ENCODE measurements at places on chromosomes 3 and 15. TPM values are rescaled to one million over a fixed set of nuclear protein-coding genes. Genes with fewer than 3 reads are reported as not detected.

Gene SEMA5B
- total RNA-seq = not detected

GRCh38 chr3:125037498-125038150, 18.2 kb downstream of the HEG1 start:
- no peak for DNase-seq

DNA sequence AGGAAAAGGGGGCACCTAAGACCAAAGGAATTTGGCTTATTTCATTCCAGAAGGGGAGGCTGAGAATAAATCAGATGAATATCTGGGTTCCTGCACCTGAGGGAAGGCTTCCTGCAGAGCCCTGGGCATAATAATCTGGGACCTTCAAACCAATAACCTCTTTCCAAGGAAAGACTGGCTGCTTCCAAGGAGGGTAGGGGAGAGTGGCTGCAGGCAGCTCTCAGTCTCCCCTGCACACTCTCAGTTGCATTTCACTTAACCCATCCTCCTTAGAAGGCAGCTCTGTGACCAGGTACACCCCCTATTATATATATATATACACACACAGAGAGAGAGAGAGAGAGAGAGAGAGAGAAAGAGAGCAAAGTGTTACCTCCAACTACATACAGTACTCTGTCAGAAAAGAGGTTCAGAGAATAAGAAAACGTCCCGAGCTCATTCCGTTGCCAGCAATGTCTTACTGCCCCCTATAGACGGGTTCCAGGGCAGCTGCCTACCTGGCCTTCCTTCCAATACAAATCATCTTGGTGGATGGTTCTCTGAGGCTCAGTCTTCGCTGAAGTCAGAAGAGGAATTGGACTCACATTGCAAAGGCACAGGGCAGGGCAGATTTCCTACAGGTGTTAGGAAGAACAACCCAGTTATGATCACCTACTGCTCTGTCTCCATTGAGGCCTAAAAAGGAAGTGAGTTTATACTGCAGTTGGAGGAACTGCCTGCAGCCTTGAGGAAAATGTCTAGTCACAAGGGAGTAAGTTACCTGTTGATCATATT, 26.1 kb downstream of the CAPN3 start:
- no peak for DNase-seq

- DNase-seq = no peak
Observed at GRCh38 chr3:118466795-118467330, 567.8 kb downstream of the IGSF11 start.

DNA sequence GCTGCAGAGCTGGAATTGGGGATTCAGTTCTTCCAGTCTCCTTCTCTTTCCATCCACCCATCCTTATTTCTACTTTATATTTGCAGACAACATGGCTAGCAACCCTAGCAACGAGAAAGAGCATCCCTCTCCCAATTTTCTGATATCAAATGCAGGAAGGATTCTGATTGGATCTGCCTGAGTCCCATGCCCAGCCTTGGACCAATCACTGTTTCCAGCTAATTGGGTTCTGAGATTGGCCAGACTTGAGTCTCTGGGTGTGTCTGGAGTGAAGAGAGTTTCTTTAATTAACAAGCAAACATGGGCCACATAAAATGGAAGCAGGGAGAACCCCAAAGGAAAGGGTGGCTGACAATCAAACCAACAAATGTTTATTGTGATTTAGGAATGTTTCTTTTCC, 60.6 kb downstream of the TMEM39A start:
- DNase-seq = no peak

GRCh38 chr3:156535162-156535627, 19.7 kb downstream of the SSR3 start:
- DNase-seq = no peak

DNA sequence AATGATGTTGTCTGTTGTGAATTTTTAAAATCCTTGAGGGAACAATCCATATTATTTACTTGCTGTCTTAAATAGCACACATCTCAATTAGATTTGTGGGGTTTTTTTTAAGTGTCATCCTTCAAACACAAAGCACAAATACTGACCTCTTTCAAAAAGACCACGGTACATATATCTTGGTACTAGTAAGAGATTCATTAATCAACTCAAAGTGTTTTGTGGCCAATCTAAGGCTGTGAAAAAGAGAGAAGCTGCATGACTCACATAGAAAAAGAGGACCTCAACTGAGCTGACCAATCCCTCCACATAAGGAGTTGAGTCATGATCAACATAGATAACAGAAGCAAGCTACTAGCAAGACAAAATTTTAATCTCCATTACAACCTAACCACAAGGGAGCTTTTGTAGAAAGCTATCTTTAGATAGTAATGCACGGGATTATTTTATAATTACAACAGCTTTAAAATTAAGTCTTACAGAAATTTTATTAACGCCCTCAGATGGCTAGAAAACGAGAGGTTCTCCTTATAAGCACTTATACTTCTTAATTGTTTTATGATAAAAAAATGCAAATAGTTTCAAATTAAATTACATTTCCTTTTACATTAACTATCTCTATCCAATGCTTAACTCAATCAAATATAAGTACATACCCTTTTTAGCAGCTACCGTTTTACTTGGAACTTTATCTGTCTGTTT, 60.5 kb downstream of the TOP2B start:
- no peak for DNase-seq

Gene SOX14
- not detected for total RNA-seq

Gene OR5K2
- total RNA-seq = not detected

Gene C2CD4A
- not detected for total RNA-seq

DNA sequence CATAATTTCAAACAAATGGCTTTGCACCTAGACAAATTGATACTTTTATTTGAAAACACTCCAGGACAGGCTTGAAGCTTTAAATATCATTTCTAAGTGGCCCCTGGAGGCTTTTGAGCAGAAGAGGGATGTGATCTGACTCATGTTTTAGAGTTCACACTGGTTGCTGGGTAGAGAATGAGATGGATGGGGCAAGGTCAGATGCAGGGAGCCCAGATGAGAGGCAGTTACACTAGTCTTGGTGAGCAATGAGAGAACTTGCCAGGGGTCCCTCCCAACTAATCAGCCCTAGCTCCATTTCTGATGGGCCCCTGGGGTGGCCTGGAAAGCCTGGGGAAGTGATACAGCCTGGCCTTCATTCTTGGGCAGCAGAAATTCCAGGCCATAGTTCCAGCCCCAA, 190.4 kb downstream of the MEGF11 start:
- no peak for DNase-seq

DNA sequence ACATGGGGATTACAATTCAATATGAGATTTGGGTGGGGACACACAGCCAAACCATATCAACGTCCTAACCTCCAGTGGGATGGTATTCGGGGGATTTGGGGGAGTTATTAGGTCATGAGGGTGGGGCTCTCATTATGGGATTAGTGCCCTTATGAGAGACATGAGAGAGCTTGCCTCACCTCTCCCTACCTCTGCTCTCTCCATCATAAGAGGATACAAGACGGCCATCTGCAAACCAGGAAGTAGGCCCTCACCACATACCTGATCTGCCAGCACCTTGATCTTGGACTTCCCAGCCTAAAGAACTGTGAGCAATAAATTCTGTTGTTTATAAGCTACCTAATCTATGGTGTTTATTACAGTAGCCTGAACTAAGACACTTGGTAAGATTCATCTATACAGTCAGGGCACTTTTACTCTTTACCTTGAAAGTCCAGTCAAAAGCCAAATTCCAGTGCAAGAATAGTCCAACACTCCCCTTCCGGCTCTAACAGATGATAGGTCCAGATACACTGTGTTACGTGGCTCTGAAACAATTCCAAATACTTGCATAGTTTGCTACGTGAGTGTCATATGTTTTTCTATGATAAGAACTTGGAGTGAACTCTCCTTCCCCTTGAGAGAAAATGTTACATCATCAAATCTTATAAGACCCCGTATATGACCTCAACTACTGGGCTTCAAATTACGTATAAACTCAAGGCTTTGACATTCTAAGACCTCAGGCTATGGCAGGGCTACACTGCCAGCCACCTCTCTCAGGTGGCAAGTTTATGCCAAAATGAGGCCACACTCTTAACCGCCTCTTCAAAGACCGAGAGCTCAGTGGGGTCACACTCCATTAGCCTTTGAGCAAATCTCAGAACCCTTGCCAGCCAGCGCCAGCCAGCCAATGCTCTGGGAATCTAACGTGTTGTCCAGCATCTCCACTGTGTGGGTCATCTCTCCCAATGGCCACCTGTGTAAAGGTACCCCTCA, 129.9 kb downstream of the XXYLT1 start:
- DNase-seq = no peak

DNA sequence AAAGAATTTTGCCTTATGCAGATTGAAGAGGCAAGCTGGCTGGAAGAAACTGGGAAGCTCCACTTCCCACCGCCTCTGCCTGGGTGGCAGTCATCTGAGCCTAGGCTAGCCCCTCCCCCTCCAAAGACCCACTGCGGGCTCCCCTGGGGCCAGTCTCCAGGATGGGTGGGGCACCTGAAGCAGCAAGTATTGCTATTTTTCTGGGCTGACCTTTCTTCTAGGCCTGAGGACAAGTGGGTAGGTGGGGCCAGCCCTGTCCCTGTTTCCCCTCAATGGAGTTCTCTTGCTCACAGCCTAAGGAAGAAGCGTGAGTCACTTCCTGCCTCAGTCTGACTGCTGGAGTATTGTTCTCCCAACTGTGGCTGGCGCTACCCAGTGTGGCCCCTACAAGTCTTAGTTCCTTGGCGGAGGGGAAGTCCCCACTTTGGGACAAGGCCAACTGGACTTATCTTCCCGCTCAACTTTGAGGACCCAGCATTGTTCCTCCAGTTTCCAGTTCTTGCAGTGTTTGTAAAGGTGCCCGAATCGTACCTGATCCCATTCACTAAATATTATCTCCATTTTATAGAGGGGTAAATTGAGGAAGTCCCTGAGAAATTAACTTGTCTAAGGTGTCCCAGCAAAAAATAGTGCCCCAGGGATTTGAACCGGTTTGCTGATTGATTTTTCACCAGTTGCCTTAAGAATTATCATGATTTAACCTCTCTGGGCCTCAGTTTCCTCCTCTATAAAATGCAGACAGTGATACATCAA, 1.4 kb downstream of the FURIN start:
- no peak for DNase-seq

GRCh38 chr3:130342821-130343661, 2.4 kb upstream of the COL6A5 start:
- no peak for DNase-seq

GRCh38 chr3:184011230-184011876, 6.3 kb downstream of the ABCC5 start:
- no peak for DNase-seq

DNA sequence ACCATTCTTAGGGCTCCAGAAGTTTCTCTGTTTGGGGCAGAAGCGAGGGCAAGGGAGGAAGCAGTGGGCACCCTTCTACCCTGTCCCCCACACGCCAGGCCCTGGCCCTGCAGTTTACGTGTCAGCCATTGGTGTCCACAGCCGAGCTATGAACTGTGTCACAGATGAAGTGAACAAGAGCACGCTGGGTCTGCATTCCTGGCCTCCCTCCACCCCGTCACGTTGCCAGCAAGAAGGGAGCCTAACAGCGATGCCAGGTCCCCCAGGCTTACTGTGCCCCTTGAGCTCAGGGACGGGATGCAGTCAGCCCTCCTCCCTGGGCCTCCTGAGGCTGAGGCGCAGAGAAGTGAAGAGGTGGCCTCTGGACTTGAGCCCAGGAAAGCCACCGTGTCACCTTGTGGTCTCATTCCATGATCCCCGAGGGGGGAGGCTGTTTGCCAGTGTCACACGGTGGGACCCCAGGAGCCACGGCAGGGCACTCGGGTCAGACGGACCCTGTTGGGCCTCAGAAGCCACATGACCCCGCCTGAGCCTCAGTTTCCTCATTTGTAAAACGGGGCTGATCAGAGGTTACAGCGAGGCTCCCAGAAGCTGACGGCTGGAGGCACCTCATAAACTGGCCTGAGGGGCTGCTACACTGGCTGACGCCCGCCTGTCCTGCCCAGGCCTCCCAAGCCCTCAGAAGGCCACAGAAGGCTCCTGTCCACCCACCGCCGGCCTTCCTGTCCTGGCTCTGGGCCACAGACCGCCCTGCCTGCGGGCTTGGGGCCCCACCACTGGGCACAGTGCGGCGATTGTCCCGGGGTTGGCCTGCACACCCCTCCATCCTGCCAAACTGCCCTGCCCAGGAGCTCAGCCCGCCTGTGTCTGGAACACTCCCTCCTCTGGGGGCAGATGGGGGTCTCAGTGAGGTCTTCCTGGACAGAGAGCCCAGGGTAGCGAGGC, 18.6 kb downstream of the IQSEC1 start:
- no peak for DNase-seq

- no peak for DNase-seq
Observed at GRCh38 chr3:137121704-137122314, 164.0 kb downstream of the IL20RB start.

Gene CELSR3
- total RNA-seq = 7.4 TPM

Gene NAALADL2
- 0.13 TPM for total RNA-seq

DNA sequence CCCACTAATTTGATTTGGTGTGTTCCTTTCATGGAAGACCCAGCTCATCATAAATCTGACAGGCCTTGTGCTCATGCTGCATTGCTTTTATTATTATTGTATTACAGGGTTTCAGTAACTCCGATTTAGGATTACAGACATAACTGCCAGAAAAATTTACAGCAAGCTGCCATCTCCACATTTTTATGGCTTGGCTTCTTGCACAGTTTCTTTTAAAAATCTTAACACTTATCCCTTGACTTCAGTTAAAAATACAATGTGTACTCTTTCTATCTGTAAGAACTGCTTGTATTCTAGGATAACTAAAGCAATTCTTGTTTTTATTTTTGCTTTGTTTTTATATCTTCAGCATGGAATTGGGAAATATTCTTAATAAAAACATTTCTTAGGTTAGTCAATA, 612.2 kb downstream of the DIPK2A start:
- DNase-seq = no peak

GRCh38 chr3:107208796-107209195, 168.4 kb upstream of the CCDC54 start:
- DNase-seq = no peak

DNA sequence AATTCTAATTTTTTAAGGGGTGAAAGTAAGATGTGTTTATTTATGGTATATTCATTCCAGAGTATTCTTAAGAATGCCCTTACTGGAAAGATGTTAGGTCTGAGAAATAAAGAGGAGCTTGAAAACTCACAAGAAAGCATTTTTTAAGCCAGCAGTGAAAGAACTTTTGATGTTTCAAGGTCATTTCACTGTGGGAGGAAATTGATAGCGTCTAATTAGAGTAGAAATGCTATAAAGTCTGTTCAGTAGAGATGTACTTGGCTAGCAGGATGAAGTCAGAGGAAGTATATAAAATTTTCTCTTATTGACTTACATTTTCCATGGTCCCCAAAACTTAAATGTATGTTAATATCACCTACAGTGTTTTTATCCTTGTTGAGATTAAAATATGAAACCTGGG, 354.6 kb downstream of the CNTN6 start:
- DNase-seq = no peak

- DNase-seq = no peak
Observed at GRCh38 chr15:41876689-41877088, 17.2 kb downstream of the SPTBN5 start.

- DNase-seq = no peak
Observed at GRCh38 chr3:100297784-100298183, 36.8 kb upstream of the NIT2 start.

- DNase-seq = no peak
Observed at GRCh38 chr15:81373775-81374395, at the start of gene TMC3. Gene TMC3 (minus strand): TSS chr15:81374213. CDS start chr15:81374077, 136 bp downstream.

GRCh38 chr3:65968996-65969395, 69.7 kb downstream of the MAGI1 start:
- DNase-seq = no peak
